ENCODE measurements at places on chromosomes 1 and 21. TPM values are rescaled to one million over a fixed set of nuclear protein-coding genes. Genes with fewer than 3 reads are reported as not detected.

The PEAR1 gene
- 3.9 TPM for total RNA-seq

The FAM151A gene
- total RNA-seq: not detected

DNA sequence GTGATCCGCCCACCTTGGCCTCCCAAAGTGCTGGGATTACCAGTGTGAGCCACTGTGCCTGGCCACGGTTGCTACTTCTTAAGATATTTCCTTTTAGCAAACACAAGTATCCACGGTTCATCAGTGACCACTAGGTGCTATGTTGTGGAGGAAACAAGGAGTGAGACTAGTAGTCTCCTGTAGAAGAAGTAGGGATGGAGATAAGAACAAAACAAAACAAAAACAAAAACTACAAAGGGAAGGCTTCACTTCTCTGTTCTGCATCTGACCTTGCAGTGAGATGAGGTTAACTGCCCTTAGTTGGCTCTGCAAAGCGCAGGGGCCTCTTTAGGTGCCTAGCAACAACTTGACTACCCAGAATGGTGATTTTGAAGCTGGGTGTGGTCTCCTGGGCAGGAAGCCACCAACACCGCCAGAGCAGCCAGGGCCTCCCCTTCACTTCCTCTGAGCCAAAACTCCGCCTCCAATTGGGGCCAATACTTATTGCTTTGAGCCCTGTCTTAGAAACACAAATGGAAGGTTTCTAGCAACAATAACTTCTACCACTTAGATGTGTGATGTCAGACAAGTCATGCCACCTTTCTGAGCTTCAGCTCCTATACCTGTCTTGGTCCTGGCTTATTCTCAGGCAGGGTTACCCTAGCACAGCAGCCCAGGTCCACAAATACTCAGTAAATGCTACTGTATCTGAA, 12.8 kb upstream of the CDC42 start:
- DNase-seq: peak; percentile 60

GRCh38 chr1:161298116-161298515, 11.7 kb downstream of the MPZ start:
- no peak for DNase-seq

DNA sequence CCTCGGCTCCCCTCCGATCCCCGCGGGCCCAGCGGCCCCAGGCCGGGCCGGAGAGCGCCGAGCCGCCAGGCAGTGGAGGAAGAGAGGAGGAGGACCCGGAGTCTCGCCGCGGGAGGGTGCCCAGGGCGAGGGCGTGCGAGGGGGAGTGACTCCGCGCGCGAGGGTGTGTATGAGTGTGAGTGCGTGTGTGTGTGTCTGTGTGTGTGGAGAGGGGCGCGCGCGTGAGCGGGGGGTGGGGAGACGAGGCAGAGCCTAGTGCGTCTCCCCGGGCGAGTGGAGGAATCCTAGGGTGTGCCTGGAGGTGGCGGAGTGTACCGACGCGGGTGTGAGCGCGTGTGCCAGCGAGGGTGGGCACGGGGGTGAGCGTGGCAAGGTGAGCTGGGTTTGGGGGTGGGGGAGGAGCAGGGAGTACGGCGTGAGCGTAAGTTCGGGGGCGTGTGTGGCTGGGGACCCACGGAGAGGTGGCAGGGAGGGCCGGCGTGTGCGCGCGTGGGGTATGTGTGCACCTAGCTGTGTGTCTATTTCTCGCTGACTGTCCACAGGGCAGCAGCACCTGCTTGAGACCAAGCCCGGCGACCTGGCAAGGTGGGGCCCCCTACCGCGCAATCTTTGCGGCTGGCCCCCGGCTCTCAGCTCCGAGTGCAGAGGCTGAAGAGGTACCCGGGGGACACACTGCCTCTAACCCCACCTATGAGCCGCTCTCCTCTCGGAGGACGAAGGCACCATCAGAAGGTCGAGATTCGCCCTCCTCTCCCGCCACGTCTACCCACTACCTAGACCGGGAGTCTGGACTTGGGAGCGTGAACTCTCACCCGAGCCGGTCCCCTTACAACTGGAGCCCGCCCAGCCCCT, 784 bp upstream of the KCND3 start:
- no peak for DNase-seq

GRCh38 chr1:109388884-109389637, 8.7 kb downstream of the SORT1 start:
- DNase-seq: no peak
